ENCODE measurements at places on chromosomes 1 and 21. TPM values are rescaled to one million over a fixed set of nuclear protein-coding genes. Genes with fewer than 3 reads are reported as not detected.

TRAF3IP3 gene
- not detected for total RNA-seq

ILDR2 gene
- not detected for total RNA-seq

UBL4B gene
- not detected for total RNA-seq

ASCL5 gene
- under 0.01 TPM for total RNA-seq

C1orf185 gene
- total RNA-seq, result not detected

DNA sequence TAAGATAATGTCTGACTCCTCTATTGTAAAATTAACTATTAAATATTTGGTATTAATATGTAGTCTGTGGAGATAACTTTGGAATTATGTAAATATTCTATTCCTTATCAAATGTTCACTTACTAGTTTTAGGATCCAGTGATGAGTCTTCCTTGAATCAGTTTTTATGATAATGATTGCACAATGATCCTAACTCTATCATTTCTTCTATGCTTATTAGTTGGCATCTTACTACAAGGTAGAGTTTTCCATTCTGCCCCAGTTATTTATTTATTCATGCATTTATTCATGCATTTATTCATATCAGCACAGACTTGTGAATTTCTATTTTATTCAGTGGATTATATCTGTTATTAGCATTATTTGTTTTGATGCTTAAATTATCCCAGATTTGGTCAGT is 7.4 kb upstream of the MGST3 start:
- no peak for DNase-seq

GRCh38 chr1:247435030-247435758 is 19.2 kb downstream of the NLRP3 start:
- no peak for DNase-seq

DNA sequence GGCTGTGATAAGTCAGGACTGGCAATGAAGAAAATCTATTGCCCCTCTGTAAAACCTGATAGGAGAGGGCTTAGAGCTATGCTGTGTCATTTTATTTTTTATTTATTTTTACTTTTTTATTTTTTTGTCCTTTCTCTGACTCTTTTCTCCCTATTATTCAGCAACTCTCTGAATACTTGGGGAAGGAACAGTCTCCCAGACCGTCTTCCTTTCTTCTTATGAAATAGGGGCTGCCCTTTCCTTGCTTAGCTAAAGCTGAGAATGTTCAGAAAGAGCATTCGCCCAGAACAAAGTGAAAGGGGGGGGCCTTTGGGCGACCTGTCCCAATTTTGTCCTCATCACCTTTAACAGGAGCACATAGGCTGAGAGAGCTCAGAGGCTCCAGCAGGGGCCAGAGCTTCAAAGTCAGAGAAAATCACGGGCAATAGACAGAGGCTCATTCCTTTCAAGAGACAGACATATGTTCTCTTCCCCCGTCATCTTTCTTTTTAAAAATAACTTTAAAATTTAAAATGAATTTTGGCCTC is 80.9 kb downstream of the RNF220 start:
- no peak for DNase-seq

DNA sequence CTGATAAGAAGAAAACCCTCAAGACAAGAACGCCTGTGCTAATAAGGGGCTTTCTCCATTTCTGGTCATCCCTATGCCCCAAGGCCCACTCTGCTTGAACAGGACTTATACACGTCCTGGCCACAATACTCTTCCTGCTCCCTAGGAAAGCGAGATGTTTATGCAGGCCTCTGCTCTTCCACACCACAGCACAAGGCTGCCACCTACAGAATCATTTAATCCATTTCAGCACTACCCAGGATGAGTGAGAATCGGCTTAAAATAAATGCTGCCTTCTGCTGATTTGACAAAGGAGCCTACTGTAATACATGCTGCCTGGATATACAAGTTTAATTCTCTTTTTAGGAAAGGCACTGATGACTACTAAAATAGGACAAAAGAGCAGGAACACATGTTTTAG is 29.4 kb downstream of the FRRS1 start:
- DNase-seq, result peak; percentile 51

- DNase-seq, result no peak
These were observed 28.9 kb upstream of the RBM15 start for GRCh38 chr1:110310300-110310699.

DNA sequence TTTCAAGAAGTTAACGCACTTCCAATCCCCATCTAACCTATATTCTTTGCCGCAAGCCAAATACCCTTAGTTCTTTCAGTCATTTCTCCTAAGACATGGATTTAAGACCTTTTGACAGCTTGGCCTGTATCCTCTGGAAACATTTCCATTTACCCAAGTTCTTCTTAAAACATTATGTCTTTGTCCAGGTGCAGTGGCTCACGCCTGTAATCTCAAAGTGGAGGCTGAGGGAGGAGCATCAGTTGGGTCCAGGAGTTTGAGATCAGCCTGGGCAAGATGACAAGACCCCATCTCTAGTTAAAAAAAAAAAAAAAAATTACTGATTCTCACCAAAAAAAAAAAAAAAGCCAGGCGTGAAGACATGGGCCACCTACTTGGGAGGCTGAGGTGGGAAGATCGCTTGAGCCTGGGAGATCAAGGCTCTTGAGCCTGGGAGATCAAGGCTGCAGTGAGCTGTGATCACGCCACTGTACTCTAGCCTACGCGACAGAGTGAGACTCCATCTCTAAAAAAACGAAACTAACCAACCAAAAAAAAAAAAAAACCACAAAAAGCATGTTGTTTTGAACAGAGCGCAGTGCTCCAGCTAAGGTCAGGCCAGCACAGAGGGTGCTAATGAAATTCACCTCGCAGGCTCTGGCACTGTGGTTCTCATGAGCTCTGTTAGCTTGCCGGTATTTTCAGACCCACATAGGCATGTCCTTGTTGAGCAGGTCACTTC is 36.0 kb downstream of the NUAK2 start:
- no peak for DNase-seq

DNA sequence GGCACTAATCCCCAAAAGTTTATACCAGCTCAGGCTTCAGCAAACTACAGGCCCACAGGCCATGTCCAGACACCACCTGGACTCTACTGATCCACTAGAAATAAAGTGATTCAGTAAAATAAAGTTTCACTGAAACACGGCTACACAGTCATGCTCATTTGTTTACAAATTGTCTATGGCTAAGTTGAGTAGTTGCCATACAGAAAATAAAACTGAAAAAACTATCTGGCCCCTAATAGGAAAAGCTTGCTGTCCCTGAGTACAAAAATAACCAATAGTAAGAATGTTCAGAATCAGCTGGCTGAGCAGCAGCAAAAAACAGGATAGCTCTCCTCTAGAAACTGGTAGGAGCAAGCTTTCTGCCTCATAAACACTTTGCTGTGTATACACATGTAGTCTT is 221.5 kb downstream of the RERE start:
- no peak for DNase-seq

DNA sequence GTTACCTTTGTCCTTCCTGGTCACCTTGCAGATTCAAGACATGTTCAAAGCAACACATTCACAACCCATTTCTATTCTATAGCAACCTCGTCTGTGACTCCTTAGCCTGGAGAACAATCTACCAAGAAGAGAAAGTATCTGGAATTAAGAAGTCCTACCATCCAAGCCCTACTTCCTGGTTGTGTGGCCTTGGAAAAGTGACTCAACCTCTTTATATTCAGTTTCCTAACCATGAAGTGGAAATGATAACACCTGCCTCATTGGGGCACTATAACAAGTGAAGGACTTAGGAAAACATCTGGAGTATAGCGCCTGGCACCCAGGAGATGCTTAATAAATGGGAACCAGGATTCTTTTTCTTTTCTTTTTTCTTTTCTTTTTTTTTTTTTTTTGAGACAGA is 36.5 kb upstream of the SRRM1 start:
- peak; percentile 33 for DNase-seq

DNA sequence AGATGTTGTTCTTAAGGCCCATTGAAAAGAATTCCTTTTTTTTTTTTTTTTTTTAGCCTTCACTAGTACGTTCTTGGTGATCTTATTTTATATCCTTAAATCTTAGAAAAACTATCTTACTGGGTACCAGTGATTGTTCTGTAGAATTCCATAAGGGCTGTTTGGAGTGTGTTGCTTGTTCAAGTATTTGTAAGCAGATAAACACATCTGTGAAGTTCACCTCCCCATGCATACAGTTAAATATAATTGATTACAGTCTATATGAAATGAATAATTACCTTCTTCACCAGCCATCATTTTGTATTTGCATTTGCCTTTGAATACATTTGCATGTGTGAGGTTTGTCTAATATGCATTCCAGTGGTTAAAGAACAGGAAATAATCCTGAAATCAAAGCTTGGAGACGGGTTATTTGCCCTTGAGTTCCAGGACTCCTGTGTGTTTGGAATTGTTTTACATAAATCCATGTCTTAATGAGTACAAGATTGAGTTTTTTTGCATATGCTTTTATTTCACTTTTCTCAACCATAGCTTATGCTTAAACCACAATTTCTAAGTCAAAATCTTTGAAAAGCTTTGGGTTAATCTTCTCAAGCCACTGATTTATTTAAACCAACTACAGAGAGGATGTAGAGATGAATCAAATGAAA is 73.1 kb downstream of the VPS13D start:
- no peak for DNase-seq

- peak; percentile 95 for DNase-seq
These were observed 12.6 kb downstream of the PIGP start for GRCh38 chr21:37060296-37060695.

- peak; percentile 45 for DNase-seq
These were observed 70.3 kb upstream of the F3 start for GRCh38 chr1:94611681-94612475.

DNA sequence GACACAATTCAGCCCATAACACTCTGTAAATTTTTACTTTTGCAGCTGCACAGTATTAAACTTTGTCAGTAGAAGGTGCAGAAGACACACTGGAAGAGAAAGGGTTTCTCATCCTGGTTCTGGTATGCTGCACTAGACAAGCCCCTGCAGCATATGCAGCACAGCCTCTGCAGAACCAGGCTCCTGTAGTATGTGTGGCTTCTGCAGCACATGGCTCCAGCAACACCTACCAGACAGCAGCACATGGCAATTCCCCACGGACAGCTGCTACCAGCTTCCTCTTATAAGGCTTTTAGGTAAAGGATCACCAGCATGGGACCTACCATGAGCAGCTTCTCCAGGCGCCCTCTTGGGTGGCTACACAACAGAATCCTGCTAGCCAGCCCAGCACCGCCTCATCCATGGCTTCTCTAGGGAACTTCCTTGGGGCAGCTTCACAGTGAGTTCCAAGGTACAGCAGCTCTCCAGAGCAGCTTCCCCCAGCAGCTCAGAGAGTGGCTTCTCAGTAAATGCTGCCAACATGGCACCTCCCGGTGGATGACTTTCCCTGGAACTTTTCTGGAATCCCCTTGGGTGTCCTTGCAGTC is 534.4 kb upstream of the CXADR start:
- DNase-seq, result no peak

- DNase-seq, result no peak
These were observed 11.4 kb upstream of the PRELP start for GRCh38 chr1:203464226-203464625.

- no peak for DNase-seq
These were observed 31.4 kb downstream of the EPS15 start for GRCh38 chr1:51487628-51488027.

GRCh38 chr1:245788269-245788668 is 633.5 kb downstream of the KIF26B start:
- DNase-seq, result peak; percentile 81

DNA sequence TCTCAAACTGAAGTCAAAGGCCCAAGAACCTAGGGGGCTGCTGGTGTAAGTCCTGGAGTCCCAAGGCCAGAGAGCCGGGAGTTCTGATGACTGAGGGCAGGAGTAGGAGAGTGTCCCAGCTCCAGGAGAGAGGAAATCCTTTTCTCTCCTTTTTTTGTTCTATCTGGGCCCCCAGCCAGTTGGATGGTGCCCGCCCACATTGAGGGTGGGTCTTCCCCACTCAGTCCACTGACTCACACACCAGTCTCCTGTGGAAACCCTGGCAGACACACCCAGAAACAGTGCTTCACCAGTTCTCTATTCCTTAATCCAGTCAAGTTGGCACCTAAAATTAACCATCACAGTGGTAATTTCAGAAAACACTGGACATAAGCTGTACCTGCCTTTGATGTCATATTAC is 12.7 kb upstream of the WDR26 start:
- peak; percentile 70 for DNase-seq

DNA sequence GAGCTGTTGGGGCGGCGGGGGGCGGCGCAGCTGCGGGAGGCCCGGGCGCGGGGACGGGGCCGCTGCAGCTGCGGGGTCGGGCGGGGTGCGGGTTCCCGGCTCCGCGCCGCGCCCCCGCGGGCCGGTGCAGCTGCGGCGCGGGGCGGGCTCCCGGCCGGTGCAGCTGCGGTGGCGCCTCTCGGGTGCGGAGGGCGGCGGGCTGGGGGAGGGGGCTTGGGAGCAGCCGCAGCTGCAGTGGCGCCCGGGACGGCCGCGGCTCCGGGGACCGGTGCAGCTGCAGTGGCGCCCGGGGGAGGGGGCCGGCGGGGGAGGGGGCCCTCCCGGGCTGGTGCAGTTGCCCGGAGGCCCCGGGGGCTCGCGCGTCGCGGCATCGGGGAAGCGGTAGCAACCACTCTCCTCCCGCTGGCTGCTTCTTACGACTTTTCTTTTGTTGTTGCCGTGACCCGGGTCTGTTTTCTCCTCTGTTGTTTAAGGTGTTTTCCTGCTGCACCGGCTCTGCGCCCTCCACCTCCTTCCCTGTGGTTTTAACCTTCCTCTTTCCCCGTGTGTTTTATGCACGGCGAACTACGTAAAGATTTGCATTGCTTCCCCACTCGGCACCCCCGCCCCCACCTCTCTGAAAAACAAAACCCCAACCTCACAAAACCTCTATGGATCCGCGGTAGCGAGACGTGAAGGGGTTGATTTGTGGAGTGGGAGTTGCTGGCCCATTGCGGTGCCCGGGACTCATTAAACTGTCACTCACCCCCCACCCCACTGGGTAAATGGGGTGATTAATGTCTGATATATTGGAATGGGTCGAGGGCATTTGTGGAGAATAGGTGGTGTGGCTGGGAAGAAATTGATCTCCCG is 1.7 kb upstream of the ZBTB18 start:
- no peak for DNase-seq

DNA sequence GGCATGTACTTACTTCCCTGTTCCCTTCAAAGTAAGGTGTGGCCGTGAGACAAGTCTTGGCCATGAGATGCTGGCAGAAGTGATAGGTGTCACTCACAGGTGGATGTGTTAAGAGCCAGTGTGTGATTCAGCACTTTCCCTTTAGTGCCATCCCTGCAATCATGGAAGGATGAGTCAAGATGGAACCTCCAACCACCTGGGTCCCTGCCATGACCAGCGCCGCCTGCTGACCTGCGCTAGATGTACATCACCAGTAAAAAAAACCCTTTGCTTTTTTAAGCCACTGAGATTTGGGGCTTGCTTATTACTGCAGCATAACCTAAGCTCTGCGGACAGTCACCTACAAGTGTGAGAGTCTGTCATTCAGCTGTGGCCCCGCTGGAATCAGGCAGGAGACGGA is 71.7 kb downstream of the TOMM20 start:
- DNase-seq, result peak; percentile 73

- DNase-seq, result no peak
These were observed 55.7 kb downstream of the RGS5 start for GRCh38 chr1:163147019-163147418.

DNA sequence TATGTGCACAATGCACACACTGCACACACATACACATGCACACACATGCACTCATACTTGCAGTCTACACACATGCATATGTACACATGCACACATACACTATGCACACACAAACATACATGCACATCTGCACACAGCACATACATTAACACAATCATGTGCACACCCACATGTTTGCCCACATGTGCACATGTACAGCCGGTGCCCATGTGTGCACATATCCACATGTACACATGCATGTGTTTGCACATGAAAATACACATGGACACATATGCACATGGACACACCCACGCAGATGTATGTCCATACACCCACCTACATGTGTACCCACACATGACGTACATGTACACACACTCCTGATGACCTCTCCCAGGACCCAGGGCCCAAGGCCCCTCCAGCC is 105.1 kb upstream of the ACTRT2 start:
- DNase-seq, result no peak
